ENCODE measurements at places on chromosomes 11 and 22.
A peak's percentile ranks its signal among the peaks of the same experiment; 100 is the strongest.

DNA sequence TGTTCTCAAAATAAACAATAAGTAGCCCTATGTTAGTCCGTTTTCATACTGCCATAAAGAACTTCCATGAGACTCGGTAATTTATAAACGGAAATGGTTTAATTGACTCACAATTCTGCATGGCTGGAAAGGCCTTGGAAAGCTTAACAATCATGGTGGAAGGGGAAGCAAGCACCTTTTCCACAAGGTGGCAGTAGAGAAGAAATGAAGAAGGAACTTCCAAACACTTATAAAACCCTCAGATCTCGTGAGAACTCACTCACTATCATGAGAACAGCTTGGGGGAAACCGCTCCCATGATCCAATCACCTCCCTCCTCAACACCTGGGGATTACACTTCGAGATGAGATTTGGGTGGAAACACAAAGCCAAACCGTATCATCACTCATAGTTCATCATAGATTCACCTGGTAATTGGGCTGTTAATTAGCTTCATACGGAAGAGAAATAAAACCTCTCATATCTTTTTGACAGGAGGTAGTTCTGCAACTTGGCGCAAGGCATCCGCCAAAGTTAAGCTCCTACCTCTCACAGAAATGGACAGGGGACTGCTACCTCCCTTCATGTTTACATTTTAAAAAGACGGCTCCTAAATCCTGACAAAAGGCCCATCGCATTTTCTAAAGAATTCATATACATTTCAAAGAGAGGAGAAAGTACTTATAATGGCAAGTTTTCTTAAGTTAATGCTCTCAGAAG lies 49.0 kb downstream of the MUC15 start:
- DNase-seq: peak; percentile 18

- DNase-seq: no peak
These were observed 4.7 kb upstream of the TTC36 start for GRCh38 chr11:118522571-118523072.

- no peak for DNase-seq
These were observed 2.4 kb downstream of the SIDT2 start for GRCh38 chr11:117180661-117181585.

- DNase-seq: peak; percentile 29
These were observed 3.2 kb upstream of the C11orf91 start for GRCh38 chr11:33703788-33704187.
